Ovary (tissue), 10 donors: ENCODE measurements at places on chromosomes 12 and 14. TPM values are rescaled to one million over a fixed set of nuclear protein-coding genes. Genes with fewer than 3 reads are reported as not detected.

GRCh38 chr12:96399120-96399918, 920 bp downstream of the CDK17 start:
- H3K4me3 ChIP-seq = peak overlapping the region; percentile 94
- H3K27me3 ChIP-seq = no peaks in the 10 kb centered on the region
- no peaks in the 10 kb centered on the region for H3K4me1 ChIP-seq
- peak; percentile 72 for DNase-seq

ATP5F1B gene
- 293 TPM for total RNA-seq

- no peak for DNase-seq
- no peak overlapping the region for H3K4me3 ChIP-seq
- no peaks in the 10 kb centered on the region for H3K4me1 ChIP-seq
- no peaks in the 10 kb centered on the region for H3K27me3 ChIP-seq
- H3K36me3 ChIP-seq = no peaks in the 10 kb centered on the region
Observed at GRCh38 chr12:120142231-120142877, 25.8 kb upstream of the RAB35 start.

CD9 gene
- total RNA-seq = 46.7 TPM

DNA sequence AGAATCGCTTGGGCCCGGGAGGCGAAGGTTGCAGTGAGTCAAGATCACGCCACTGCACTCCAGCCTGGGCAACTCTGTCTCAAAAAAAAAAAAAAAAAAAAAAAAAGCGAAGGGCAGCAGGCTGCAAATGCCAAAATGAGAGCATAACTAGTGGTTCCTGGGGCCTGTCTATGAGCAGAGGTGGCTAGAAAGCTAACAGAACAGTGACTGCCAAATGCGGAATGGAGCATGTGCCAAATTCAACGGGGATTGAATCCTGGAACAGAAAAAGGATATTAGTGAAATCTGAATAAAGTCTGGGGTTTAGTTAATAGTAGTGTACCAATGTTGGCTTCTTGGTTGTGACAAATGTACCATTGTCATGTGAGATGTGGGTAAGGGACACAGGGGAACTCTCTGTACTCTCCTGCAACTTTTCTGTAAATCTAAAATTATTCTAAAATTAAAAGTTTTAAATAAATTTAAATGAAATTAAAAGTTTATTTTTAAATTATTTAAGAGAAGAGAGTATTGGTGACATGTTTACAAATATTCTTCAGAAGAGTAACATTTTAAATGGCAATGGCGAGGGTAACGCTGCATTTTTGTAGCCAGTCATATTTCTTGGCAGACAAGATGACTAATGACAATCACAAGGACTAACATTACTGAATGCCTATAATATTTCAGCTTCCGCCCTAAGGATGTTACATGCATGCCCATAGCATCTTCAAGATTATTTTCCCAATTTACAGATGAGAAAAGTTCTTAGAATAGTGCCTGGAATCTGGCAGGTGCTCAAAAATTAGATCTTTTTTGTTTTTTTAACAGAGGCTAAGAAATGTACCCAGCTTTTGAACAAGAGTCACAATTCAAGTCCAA, 28.9 kb upstream of the NUDT4 start:
- DNase-seq = no peak
- H3K4me3 ChIP-seq = no peak overlapping the region
- no peaks in the 10 kb centered on the region for H3K36me3 ChIP-seq
- H3K27ac ChIP-seq = no peak overlapping the region
- H3K4me1 ChIP-seq = no peaks in the 10 kb centered on the region

DNA sequence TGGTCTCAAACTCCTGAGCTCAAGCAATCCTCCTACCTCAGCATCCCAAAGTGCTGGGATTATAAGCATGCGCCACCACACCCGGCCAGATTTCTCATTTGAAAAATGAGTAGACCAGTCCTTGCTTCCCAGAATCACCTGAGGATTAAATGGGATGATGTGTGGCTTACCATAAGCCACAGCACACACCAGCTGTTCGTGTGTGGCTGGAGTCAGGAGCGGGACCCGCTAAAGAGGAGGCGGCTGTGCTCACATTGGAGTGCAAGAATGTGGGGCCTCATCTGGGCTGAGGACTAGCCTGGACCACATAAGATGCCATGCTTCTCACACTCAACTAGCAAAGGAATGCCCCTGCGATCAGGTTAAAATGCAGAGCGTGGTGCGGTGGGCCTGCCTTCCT, 6.7 kb upstream of the ALDH2 start:
- no peaks in the 10 kb centered on the region for H3K36me3 ChIP-seq
- DNase-seq = no peak
- H3K4me3 ChIP-seq = no peak overlapping the region
- no peaks in the 10 kb centered on the region for H3K27me3 ChIP-seq
- no peaks in the 10 kb centered on the region for H3K4me1 ChIP-seq

GRCh38 chr14:61444215-61444768, 122.9 kb downstream of the PRKCH start:
- H3K27me3 ChIP-seq = no peaks in the 10 kb centered on the region
- no peak overlapping the region for H3K4me3 ChIP-seq
- no peak for DNase-seq
- no peaks in the 10 kb centered on the region for H3K36me3 ChIP-seq
- peaks cover 4% of the 10 kb centered on the region for H3K4me1 ChIP-seq
- H3K27ac ChIP-seq = no peak overlapping the region

C1R gene
- total RNA-seq = 1,213 TPM

DNA sequence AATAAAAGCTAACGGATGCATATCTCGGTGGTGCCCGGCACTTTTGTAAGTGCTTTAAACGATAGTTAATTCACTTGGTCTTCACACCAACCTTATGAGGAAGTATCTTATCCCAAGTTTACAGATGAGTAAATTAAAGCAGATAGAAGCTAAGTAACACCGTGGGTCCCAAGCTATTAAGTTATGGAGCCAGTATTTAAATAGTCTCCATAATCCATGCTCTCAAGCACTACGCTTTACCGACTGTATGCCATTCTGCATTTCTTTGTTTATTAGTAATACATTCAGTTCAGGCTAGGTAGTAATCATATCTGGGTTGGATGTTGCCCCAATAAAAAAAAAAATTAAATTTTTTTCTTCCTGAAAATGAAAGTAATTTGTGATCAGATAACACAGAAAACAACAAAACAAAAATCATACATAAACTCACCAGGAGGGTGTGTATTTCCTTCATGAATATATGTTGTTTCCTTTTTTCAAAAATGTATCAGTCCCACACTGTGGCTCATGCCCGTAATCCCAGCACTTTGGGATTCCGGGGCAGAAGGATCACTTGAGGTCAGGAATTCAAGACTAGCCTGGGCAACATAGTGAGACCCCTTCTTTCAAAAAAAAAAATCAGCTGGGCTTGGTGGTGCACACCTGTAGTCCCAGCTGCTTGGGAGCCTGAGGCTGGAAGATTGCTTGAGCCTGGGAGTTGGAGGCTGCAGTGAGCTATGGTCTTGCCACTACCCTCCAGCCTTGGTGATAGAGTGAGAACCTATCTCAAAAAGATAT, 1.4 kb upstream of the M6PR start:
- H3K27me3 ChIP-seq = no peaks in the 10 kb centered on the region
- no peak for DNase-seq
- H3K36me3 ChIP-seq = no peaks in the 10 kb centered on the region
- peak overlapping the region; percentile 91 for H3K4me3 ChIP-seq
- peaks cover 3% of the 10 kb centered on the region for H3K4me1 ChIP-seq

GRCh38 chr12:96948782-96949181, 41.7 kb downstream of the NEDD1 start:
- no peak for DNase-seq
- H3K4me3 ChIP-seq = no peak overlapping the region
- H3K27me3 ChIP-seq = no peaks in the 10 kb centered on the region

TAS2R50 gene
- 1.3 TPM for total RNA-seq

GRCh38 chr12:132105467-132105866, 38.7 kb downstream of the DDX51 start:
- H3K27ac ChIP-seq = no peak overlapping the region
- DNase-seq = no peak
- H3K27me3 ChIP-seq = no peaks in the 10 kb centered on the region
- H3K36me3 ChIP-seq = no peaks in the 10 kb centered on the region
- no peak overlapping the region for H3K4me3 ChIP-seq

DNA sequence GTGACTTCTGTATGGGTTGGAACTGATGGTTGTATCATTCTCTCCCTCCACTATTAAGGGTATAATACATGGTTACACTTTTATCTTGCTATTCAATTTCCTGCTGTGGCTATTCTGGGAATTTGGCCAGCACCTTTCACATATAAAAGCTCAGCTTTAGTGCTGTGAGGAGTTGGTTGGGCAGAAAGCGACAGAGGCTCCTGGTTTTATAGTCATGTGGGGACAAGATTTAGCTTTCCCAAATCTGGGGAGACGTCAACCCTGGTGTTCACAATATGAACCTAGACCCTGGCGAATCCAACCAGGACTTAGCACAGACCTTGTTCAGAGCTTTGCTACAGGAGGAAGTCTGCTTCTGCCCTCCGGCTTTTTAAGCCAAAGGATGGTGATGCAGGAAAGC, 36.5 kb downstream of the FOS start:
- H3K27me3 ChIP-seq = no peaks in the 10 kb centered on the region
- no peak overlapping the region for H3K27ac ChIP-seq
- H3K36me3 ChIP-seq = no peaks in the 10 kb centered on the region

RNASE7 gene
- not detected for total RNA-seq

DNA sequence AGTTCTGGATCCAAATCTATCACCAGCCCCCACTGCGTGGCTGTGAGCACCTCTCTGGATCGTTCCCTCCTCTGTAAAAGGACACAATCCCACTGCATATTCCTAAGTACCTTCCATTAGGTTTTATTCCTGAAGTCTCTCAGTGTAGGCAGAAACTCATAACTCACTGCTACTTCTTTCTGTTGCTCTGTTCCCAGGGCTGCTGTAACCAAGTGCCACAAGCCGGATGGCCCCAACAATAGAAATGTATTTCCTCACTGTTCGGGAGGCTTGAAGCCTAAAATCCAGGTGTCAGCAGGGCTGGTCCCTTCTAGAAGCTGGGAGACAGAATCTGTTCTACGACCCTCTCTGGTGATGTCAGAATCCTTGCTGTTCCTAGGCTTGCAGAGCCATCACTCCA, 24.9 kb downstream of the FOXN3 start:
- peaks cover 22% of the 10 kb centered on the region for H3K4me1 ChIP-seq
- H3K27ac ChIP-seq = peak overlapping the region; percentile 74
- H3K4me3 ChIP-seq = no peak overlapping the region
- no peak for DNase-seq

DNA sequence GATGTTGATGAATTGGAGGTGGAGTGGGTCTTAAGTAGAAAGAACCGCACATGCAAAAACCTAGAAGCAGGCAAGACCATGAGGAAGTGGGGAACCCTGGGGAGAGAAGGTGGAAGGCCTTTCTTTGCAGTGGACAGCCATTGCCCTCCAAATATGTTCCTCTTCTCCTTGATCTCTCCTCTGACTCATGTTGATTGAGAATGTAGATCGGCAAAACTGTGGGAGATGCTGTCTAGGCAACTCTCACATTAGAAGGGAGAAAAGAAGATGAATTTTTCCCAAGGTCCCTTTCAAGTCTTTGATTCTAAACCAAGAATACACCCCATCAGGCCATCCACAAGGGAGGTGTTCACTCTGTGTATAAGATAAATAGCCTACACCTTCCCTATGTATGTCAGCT, 257.5 kb downstream of the MSRB3 start:
- no peaks in the 10 kb centered on the region for H3K36me3 ChIP-seq
- no peak overlapping the region for H3K4me3 ChIP-seq
- H3K27ac ChIP-seq = no peak overlapping the region
- no peaks in the 10 kb centered on the region for H3K4me1 ChIP-seq

- no peak for DNase-seq
- H3K36me3 ChIP-seq = no peaks in the 10 kb centered on the region
- H3K27ac ChIP-seq = no peak overlapping the region
- no peaks in the 10 kb centered on the region for H3K4me1 ChIP-seq
- H3K27me3 ChIP-seq = no peaks in the 10 kb centered on the region
- H3K4me3 ChIP-seq = no peak overlapping the region
Observed at GRCh38 chr12:69996722-69997121, 171.7 kb downstream of the MYRFL start.

- DNase-seq = no peak
- H3K27me3 ChIP-seq = no peaks in the 10 kb centered on the region
- H3K4me3 ChIP-seq = no peak overlapping the region
Observed at GRCh38 chr14:64303471-64303917, 9.3 kb upstream of the ESR2 start.

CD4 gene
- total RNA-seq = 10.3 TPM

SLC8A3 gene
- total RNA-seq = not detected

BCL11B gene
- total RNA-seq = 0.30 TPM

DNA sequence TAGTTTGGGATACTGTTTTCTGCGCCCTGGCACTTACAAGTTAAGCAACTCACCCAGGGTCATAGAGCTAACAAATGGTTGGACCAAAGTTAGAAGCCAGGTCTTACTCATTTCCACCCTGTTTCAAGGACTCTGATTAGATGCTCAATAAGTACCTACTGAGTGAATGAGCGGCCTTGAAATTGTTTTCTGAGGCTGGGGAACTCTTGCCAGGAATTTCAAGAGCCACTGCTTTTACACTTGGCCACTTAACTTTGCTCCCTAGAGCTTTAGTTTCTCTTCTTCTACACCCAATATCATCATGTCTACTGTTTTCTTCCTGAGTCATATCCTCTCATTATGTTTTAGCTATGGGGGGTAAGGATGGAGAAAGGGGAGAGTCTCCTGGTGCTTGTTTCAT, 431.6 kb downstream of the ZFP36L1 start:
- H3K36me3 ChIP-seq = no peaks in the 10 kb centered on the region
- no peak for DNase-seq

CABP1 gene
- 1.5 TPM for total RNA-seq

DHRS2 gene
- 21.0 TPM for total RNA-seq

- H3K4me1 ChIP-seq = peaks cover 5% of the 10 kb centered on the region
- DNase-seq = no peak
- no peaks in the 10 kb centered on the region for H3K27me3 ChIP-seq
Observed at GRCh38 chr12:8734873-8735381, 37.1 kb downstream of the RIMKLB start.

- H3K36me3 ChIP-seq = no peaks in the 10 kb centered on the region
- no peaks in the 10 kb centered on the region for H3K4me1 ChIP-seq
- no peaks in the 10 kb centered on the region for H3K27me3 ChIP-seq
- no peak overlapping the region for H3K27ac ChIP-seq
Observed at GRCh38 chr14:23539248-23540140, 12.1 kb downstream of the ZFHX2 start.

GRCh38 chr14:96316087-96316486, 47.1 kb downstream of the ATG2B start:
- no peaks in the 10 kb centered on the region for H3K27me3 ChIP-seq
- no peaks in the 10 kb centered on the region for H3K4me1 ChIP-seq
- DNase-seq = no peak
- H3K36me3 ChIP-seq = no peaks in the 10 kb centered on the region

DNA sequence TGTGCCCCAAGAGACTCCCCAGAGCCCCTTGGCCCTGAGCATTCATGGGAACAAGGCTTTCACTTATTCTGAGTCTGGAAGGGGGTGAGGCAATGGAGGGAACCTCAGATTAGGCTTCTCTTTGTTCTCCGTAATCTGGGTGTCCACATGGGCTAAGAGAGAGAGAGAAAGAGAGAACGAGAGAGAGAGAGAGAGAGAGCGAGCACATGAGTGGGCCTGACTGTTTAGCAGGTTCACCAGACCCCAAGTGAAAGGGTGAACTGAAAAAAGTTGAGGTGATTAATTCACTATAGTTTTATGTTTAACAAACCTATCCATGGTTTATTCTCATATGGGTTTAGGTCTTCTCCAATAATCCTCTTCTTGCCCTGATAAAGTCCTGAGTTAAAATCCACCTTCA, 183.4 kb upstream of the VASH1 start:
- H3K27ac ChIP-seq = no peak overlapping the region
- H3K27me3 ChIP-seq = no peaks in the 10 kb centered on the region
- no peak for DNase-seq
- H3K4me1 ChIP-seq = no peaks in the 10 kb centered on the region
- H3K4me3 ChIP-seq = no peak overlapping the region
- H3K36me3 ChIP-seq = no peaks in the 10 kb centered on the region
